ENCODE measurements at places on chromosomes 2 and 18.

DNA sequence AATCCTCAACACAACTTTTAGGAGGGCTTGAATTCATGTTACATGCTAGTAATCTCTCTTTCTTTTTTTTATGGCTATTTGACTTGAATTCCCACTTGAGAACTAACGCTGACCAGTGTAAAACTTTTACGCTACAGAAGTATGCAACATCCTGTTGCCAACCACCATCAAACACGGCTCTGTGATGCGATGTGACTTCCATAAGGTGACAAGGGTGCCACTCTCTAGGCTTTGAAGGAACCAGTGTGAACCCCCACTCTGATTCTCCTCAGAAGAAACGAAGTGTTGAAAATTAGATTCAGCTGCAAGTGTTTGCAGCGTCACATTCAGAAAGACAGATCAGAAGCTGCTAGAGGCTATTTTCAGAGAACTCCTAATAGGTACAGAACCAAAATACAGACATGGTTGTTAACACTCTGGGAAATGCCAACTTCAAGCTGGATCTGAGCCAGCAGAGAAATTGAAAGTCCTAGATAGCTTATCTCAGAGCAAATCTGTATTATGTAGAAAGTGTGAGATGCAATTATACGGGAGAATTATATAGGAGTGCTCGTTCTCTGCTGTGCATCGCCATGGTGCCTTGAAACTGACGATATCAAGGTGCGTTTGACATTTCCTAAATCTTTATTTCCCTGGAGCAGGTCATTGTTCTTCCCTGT is 271.2 kb downstream of the LPIN1 start:
- DNase-seq, result no peak

DNA sequence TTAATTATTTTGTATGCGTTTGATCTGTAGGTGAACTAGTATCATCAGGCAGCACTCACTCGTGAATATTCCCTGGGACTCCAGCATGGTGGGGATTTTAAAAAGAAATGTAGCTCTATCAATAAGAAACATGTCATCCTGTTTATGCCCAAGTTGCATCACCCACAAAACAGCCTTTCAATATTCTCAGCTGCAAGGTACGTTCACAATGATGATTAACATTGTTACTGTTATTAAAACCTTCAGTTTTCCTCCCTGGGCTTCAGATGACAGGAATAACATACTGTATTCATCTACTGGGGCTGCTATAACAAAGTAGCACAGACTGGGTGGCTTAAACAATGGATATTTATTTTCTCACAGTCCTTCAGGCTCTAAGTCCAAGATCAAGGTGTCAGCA is 87.9 kb upstream of the KLHL29 start:
- DNase-seq, result no peak

- DNase-seq, result no peak
Measured at GRCh38 chr2:59694176-59694575, 859.3 kb downstream of the BCL11A start.

GRCh38 chr18:13446610-13447461 is 228.3 kb downstream of the LDLRAD4 start:
- no peak for DNase-seq

GRCh38 chr2:227608561-227609338 is 5.9 kb downstream of the SCYGR3 start:
- DNase-seq, result no peak

DNA sequence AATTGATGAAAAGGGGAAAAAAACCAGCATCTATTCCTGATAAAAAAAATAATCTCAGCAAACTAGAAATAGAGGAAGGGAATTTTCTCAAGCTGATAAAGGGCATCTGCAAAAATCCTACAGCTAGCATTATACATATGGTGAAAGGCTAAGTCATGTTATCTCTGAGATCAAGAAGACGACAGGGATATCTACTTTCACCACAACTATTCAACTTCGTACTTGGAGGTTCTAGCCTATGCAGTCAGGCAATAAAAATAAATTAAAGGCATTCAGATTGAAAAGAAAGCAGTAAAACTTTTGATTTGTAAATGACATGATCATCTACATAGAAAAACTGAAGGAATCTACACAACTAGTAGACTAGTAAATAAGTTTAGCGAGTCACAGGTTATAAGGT is 58.2 kb downstream of the CAB39 start:
- no peak for DNase-seq

GRCh38 chr2:134739879-134740301 is 21.1 kb upstream of the TMEM163 start:
- no peak for DNase-seq

DNA sequence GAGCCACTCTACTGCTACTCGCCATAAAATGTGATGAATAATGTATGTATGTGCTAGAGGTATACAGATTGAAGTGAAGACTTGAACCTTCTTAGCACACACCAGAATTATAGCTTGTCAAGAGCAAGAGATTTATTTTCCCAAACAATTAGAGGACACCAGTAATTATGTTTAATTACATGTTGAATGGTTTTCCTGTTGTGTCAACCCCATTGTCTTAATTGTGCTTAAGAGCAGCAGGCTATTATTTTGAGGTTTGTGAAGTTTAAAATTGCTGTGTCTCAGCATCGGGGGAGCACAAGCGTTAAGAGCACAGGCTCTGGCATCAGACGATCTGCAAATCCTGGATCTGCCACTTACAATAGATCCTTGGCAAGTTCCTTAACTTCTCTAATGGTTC is 29.0 kb downstream of the KIF5C start:
- no peak for DNase-seq

- DNase-seq, result no peak
Measured at GRCh38 chr18:23994361-23994902, 20.1 kb upstream of the TTC39C start.

DNA sequence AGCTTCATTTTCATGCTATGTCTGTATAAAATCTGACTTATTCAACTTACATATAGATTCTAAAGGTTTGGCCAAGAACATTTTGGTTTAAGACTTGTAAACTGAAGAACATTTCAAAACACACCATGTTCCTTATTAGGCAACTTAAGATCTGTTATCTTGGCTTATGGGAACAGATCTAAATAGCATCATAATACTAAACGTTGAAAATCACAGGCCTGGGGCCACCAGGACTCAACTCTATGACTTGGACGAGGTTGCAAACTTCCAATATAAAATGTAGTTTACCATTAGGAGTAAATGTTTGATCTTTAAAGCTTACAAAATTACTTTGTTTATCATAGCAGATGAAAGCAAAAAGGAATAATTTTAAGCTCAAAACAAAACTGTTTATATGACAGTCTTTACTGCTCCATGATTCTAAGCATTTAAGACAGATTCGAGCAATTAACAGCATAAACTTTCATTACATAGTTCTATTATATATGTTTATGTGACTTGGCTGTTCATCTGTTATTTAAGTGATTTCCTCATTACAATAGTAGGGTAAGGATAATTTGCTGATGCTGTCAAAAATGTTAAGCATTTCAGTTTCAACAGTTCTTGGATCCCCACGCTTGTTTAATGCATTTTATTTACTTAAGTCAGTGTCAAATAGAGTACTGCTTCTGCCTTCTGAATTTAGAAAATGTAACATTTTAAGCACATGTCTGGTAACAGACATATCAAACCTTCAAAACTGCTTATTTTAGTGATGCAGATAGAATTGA is 8.3 kb downstream of the TCF4 start:
- no peak for DNase-seq

DNA sequence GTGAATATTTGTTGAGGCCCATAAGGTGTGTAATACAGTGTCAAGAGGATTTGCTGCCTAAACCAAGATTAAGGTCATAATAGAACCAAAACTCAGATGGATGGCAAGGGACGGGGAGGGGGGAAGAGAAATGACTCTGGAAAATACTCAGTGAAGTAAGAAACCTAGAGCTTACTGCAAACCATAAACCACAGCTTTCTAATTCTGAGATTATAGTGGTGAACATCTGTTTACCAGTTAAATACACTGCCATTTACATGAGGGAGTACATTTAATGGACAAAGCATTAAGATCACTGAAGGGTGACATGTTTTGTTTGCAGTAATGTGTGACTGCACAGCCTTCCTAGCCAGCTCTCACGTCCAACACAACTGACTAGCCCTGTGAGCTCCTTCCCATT is 19.8 kb downstream of the EVX2 start:
- DNase-seq, result no peak

DNA sequence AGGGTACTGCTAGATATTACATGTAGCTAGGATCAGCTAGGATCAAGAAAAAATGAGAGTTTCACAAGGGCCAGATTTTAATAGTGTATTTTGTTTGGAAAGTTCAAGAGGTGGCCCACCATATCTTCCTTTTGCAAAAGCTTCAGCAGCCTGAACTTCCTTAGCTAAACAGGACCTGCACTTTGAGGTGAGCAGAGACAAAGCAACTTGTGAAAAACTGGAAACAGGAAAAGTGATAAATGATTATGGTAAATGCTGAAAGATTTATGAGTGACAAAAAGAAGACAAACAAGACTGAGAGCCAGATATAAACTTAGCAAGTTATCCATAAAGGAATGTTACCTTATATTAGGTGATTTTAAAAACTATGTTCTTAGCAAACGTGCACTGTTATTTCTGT is 123.6 kb downstream of the ZNF521 start:
- DNase-seq, result no peak

GRCh38 chr2:235546436-235546835 is 52.6 kb downstream of the AGAP1 start:
- no peak for DNase-seq

- DNase-seq, result no peak
Measured at GRCh38 chr2:86240251-86240650, 41.0 kb downstream of the MRPL35 start.

DNA sequence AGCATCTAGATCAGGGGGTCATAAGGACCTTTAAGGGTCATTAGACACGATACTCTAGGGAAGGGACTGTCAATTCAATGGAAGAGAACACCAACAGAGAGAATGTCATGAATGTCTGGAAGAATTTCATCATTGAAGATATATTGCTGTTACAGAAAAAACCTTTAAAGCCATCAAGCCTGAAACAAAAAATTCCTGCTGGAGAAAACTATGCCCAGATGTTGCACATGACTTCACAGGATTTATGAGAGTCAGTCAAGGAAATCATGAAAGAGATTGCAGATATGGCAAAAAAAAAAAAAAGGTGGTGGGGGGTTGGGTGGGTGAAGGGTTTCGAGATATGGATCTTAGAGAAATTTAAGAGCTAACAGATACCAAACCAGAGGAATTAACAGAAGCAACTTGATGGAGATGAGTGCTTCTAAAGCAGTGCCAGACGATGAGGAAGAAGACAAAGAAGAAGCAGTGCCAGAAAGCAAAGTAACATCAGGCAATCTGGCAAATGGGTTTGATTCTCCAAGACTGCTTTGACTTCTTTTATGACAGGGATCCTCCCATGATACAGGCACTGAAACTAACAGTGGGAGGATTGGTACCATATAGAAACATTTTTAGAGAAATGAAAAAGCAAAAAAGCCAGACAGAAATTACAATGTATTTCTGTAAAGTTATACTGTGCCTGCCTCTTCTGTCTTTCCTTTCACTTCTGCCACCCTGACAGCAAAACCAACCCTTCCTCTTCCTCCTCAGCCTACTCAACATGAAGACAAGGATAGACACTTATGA is 28.5 kb downstream of the MAP4K3 start:
- no peak for DNase-seq

GRCh38 chr2:105439141-105439540 is 40.3 kb upstream of the FHL2 start:
- no peak for DNase-seq

DNA sequence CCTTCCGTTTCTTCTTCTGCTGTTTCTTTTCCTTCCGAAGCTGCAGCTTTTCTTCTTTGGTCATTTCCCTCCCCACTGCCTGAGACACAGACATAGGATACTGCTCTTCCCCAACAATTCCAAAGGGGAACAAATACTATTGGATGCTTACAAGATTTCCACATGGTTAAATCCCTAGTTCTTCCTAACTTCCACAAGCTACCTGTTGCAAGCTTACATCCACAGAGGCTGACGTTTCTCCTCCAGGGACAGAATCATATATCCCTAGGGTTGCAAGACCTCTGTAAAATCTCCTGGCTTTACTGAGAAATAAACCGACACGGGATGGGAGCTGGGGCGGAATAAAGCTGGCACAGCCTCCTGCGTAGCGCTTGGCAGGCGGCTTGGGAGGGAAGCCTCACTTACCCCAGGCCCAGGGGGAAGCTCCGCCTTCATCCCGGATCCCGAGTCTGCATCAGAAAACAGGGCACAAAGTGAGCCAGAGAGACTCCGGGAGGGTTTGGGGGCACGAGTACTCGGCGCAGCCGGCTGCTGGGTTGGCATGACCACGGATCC is 590 bp downstream of the EIF2B4 start:
- peak; percentile 69 for DNase-seq

- no peak for DNase-seq
Measured at GRCh38 chr2:235194351-235194750, 242.5 kb downstream of the SH3BP4 start.

DNA sequence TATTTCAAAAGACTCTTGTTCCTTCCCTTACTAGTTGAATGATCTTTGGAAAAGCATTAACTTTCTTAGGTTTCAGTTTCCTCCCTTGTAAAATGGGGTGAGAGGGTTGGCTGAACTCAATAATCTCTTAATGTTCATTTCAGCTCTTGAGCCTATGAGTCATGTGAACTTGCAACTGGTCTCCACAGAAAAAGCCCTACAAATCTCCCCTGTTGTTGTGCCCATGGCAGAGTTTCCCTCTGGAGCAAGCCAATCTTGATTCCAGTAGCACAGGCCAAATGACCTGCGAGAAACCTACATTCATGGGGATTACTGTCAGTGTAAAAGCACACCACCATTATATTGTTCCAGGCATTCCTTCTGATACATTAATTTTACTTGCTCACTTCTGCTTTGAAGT is 388.9 kb downstream of the ALK start:
- no peak for DNase-seq

GRCh38 chr2:37181726-37182684 is 6.5 kb downstream of the SULT6B1 start:
- DNase-seq, result no peak

DNA sequence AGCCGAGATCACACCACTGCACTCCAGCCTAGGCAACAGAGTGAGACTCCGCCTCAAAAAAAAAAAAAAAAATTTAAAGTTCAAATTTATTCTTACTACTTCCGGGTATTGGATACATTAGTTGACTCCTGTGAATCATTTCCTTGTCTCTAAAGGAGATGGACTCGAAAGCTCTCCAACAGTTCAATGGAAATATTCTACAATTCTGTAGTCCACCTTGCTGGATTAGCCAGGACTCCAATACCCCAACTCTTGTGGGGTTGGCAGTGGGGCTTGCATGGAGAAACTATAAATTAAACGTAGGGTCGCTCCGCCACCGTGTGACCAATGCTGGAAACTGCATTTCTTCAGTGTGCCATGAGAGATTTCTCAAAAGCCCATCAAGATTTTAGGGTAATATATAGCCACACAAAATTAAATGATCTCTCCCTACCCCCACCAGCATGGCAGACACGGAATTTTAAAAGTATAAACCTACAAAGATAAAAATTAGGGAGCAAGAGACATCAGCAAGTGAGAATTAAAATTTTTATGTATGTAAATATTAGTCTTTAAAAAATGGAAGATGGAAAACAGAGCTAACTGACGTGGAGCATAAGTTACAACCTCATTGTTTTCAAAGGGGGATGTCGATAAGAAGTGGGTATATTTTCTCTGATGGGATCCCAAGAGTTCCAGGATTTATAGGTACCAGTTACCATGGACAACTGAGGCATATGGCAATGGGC is 27.8 kb upstream of the GAREM2 start:
- DNase-seq, result peak; percentile 74

- peak; percentile 68 for DNase-seq
Measured at GRCh38 chr2:27494944-27495554, at the start of gene FNDC4. Gene FNDC4, minus strand, starts transcription at chr2:27495200. Its CDS starts 521 bp downstream, at chr2:27494679.

- DNase-seq, result no peak
Measured at GRCh38 chr2:129482626-129483025, 496.8 kb upstream of the RAB6C start.
